ENCODE measurements at places on chromosomes 7 and 10.

DNA sequence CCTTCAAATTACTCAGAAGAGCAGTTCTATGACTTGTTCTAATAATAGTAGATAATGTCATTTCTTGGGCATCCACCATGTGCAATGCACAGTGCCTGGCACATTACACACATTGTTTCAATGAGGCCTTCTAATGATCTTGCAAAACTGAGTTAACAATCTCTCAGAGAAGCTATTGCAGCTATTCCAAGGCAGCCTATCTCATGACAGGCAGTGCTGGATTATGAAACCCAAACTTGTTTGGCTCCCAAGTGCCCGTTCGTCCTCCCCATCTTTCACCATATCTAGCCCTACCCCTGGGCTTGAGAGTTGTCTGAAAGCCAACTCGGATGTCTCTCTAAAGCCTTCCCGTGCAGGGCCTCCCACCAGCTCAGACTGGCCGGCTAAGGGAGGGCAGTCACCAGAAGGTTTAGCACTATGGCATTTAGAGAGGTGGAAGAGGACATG is 405.1 kb downstream of the PLXNA4 start:
- no peak for DNase-seq

GRCh38 chr7:135741905-135742304 is 6.7 kb downstream of the FAM180A start:
- no peak for DNase-seq

DNA sequence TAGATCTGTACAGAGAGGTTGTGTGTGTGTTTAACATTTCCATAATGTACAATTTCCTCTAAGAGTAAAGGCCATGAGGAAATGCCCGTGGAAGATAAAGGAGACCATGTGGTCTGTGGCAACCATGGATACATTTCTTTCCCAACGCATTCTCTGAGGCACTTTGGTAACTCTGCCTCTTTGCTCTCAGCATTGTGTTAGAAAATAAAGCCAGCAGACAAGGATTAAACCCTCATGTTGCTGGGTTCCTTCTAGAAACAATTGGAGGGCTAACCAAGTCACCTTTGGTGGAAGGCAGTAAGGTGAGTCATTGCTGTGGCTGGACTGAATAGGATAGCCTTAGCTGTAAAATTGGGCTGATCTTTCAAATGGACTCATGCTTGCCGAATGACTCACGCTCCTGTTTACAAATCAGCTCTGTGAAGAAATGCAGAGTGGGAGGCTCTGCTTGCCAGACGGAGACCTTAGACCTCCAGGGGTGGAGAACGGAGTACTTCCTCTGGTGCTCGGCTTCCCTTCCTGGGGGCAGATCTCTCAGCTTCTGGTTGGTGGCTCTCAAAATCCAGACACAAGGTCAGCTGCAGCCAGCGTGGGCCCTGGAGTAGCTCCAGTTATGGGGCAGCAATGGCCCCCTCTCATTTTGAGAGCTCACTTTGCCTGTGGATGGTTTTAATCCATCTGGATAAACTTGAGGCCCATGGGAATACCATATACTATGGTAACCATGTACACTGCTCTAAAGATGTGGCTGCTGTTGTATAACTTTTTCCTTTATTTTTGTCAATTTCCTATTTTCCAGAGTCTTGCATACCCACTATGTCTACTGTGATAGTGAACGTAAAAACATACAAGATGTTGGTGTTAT is 137.3 kb downstream of the TCF7L2 start:
- DNase-seq = no peak

GRCh38 chr7:20834656-20835055 is 48.0 kb upstream of the SP8 start:
- DNase-seq = no peak

- no peak for DNase-seq
Measured at GRCh38 chr10:61160253-61160652, 216.3 kb upstream of the RHOBTB1 start.
